ENCODE measurements at places on chromosomes 12 and 14.

- DNase-seq, result no peak
Observed at GRCh38 chr12:115251727-115252126, 567.8 kb upstream of the TBX3 start.

DNA sequence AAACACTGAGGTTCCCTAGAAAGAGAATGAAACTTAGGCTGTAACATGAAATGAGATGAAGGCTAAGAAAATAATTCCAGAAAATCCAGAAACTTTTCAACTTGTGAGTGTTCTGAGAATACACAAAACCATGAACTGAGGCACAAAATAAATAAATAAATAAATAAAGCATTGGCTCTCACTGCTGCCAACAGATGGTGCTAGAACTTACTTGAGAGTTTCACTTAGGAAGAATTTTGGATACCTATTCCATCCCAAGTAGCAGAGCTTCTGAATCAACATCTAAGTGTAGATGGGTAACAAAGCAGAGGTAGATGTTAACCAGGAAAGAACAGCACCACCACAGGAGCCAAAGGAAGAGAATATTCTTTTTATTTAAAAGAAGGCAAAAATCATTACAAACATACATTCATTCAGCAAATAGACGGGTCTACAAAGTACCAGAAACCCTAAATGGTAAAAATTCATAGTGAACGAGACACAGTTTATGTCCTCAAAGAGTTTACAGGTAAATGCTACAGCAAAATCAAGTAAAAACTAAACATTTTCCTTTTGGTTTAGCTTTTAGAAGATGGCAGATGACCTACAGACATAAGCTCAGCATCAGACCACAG, 16.7 kb downstream of the EPS8 start:
- no peak for DNase-seq

DNA sequence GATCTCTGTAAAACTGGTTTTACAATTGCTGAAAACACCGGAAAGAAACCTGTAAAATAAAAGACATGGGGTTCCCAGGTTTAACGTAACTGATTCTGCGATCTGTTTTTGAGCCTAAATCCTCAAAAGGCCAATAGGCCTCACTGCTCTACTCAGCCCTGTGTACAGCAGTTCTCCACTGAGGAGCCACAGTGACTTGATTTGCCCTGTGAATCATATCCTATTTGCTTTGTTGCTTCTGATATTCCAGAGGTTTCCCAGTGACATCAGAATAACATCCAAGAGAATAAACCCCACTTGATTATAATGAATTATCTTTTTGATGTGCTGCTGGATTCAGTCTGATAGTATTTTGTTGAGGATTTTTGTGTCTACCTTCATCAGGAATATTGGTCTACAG, 27.5 kb downstream of the MDM1 start:
- DNase-seq, result no peak

GRCh38 chr14:60008042-60008441, 83.7 kb upstream of the PCNX4 start:
- DNase-seq, result no peak

DNA sequence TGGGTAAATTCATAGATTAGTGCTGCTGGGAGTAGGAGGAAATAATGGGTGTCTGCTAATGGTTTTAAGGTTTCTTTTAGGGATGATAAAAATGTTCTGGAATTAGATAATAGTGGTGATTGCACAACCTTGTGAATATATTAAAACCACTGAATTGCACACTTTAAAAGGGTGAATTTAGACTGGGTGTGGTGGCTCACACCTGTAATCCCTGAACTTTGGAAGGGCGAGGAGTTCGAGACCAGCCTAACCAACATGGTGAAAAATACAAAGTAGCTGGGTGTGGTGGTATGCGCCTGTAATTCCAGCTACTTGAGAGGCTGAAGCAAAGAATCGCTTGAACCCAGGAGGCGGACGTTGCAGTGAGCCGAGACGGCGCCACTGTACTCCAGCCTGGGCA, 1.3 kb downstream of the RAD52 start:
- no peak for DNase-seq

DNA sequence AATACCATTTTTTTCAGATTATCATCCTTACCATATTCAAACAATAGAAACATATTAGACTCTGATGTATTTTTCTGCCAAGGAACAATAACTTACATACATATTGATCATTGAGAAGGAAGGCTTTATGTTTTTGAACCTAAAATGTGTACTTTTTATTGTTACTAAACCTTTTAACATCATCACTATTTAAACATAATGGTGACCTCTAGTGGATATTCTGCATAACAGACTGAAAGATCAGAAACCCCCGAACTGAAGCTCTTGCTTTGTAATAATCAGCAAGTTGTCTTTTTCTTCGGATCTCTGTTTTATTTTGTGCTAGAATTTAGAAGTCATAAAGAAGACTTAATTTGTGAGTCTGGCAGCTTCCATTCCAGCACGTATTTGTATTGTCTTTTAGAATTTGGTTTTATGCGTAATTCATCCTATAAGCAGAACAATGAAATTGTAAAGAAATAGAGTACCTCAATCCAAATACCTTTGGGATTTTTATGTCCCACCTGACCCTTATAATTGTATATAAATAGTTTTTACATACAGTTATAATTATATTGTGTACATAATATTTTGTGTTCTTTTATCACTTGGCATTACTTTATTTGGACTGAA, 125.9 kb upstream of the ATF1 start:
- no peak for DNase-seq

- DNase-seq, result no peak
Observed at GRCh38 chr12:90045559-90045958, 336.9 kb upstream of the ATP2B1 start.

- no peak for DNase-seq
Observed at GRCh38 chr14:83289390-83289789, 1755.7 kb upstream of the SEL1L start.

- no peak for DNase-seq
Observed at GRCh38 chr12:9632766-9633165, 25.1 kb upstream of the KLRB1 start.

DNA sequence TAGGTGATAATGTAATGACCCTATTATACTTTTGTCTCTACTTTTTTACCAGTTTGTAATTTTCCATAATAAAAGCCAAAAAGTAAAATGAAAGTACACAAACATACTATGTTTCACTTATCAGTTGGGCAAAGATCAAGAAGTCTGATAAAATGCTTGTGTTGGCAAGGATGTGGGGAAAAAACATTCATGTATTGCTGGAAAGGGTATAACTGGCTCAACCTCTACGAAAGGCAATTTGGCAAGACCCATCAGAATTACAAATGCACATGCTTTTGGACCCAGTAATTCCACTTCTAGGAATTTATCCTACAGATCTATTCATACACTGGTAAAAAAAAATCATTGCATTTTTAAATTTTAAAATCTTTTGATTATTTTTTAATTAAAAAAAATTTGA, 68.0 kb downstream of the SPTB start:
- no peak for DNase-seq

GRCh38 chr14:76329154-76329928, 46.6 kb upstream of the ESRRB start:
- no peak for DNase-seq

DNA sequence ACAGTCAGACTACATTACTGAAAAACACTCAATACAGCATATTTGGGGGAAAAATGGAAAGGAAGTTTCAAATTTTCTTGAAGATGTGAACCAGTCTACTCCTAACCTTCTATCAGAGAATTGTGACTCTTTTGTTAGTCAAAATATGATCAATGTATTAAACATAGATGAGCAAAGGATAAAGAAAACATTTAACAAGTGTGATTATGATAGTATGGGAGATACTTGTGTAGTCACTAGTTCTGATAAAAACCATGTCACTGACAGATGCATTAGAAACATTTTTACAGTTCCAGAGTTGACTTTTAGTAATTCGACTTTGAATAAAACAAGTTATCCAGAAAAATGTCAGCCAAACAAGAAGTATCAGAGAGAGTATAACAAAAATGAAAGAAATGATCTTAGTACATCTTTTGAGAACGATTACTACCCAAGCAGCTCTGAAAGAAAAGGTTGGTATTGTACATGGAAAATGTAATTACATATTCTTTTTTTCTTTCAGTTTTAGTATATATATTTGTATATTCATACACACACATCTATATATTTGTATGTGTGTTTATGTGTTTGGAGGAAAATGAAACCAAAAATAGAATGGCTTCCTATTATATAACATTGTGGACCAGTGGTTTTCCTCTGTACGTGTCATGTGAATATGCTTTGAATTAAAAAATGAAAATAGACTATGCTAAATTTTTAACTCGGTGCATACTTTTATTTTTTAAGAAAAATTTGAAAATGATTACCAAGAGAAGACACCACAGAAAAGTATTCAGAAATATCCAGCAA, 63.3 kb upstream of the ABCD2 start:
- DNase-seq, result no peak

DNA sequence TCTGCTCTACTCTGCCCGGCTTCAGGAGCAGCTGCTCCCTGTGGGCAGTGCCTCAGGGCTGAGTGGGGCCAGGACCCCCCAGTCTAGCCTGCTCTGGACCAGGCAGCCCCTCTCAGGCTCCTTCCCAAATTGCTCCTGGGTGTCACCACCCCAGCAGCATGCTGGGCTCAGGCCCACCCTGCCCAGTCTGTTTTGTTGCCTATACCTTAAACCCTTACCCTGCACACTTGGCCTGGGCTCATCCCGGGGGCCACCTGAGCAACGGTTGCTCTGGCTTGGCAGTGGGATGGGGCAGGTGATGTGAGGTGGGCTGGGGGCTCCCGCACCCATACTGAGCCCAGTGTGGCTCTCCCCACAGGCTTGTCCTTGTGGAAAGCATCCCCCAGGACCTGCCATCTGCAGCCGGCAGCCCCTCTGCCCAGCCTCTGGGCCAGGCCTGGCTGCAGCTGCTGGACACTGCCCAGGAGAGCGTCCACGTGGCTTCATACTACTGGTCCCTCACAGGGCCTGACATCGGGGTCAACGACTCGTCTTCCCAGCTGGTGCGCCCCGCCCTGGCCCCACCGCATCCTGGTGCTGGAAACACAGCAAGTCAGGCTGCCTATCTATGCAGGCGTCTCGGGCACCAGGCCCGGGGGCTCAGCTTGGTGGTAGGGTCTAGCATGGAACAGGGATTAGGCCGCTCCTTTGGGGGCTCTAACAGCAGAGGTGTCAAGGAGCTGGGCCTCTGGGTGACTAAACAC, 3.9 kb downstream of the PLD4 start:
- DNase-seq, result no peak

DNA sequence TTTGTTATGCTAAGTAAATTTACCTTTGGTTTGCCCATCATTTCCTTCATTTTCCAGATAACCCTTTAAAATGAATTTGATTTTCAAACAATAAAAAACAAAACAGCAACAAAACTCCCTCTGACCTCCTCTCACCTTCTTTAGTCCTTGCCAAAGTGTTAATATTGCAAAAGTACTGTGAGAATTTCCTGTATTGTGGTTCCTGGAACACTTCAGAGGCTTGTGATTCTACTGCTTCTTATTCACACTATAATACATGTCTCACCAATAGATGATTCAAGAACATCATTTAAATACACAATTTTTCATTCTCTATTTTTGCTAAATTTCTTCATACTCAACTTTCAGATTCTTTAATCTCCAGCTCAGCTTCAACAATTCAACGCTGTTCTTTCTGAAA, at the start of gene KLRD1:
Gene KLRD1 (plus strand): TSS at position 241 of the 400 bp plus-strand sequence. CDS start 208 bp downstream, outside the sequence.
- DNase-seq, result no peak

DNA sequence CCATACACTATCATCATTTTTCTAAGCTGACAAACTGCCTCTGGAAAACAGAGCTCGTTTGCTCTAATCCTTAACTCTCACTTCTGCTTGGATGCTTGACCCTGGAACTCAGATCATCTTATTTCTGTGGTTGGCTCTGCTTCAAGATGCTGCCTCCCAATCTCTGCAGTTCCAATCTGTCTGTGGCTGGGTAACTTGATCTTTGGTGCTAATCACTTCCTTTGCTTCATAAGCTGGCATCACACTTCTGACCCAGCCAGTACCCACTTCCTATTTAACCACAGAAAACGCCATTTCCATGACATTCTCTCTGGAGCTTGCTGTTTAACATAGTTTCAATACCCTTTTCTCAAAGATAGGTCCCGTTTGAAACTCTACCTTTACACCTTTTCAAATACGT, 254.2 kb downstream of the ACSS3 start:
- no peak for DNase-seq

GRCh38 chr14:79580414-79580813, 630.9 kb downstream of the DIO2 start:
- no peak for DNase-seq

- no peak for DNase-seq
Observed at GRCh38 chr14:33764876-33765650, 185.8 kb downstream of the EGLN3 start.

DNA sequence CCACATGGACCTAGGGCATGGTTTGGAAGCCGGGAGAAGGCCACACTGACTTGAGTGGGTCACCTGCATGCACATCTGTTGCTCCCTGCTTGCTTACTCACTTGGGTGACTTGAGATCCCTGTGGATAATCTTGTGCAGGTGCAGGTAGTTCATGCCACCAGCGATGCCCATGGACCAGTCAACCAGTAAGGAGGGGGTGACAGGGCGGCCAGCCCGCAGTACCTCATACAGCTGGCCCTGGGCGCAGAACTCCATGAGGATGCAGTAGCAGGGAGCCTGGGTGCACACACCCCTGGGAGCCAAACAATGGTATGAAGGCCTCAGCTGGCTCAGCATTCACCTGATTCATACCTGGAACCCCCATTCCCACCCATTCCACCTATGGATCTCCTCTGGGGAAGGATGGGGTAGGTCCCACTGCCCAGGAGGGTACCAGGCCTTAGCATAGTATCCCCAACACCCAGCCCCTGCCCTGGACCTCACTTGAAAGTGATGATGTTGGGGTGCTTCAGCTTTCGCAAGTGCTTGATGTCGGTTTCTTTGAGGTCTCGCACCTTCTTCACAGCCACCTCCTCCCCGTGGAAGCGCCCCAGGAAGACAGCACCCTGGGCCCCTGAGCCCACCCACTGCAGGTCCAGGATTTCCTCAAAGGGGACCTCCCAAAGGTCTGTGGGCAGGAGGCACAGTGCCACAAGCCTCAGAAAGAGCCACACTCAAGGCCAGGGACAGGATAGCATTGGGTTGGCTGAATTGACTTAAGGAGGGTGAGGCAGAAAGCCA, 13.1 kb downstream of the MAP3K12 start:
- DNase-seq, result no peak

DNA sequence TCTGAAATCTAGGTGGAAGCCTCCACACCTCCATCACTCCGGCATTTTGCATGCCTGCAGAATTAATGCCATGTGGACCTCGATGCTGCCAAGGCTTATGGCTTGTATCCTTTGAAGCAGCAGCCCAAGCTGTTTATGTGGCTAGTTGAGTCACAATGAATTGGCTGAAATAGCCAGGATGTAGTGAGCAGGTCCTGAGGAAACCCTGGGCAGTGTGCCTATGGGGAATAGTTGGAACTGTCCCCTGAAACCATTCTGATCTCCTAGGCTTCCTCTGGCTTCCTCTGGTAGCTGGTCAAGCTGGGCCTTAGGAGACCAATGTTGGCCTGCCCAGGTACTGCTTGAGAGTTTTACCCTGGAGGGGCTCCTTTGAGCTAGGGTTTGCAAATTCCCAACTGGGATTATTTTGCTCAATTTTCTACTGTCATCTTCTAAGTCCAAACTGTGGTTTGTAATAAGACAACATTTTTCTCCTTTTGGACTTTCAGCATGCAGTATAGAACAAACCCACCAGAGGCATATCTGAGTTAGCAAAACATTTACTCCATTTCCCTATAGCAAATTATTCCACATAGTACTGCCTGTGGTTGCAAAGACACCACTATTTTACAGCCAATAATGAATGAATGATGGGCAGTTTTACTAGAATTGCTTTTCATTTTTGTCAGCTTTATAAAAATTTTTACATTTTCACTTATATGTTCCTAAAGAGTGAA, 85.1 kb upstream of the AMIGO2 start:
- no peak for DNase-seq
